ENCODE measurements at places on chromosomes 5 and 9.

GRCh38 chr5:128015978-128016377 is 67.6 kb upstream of the SLC12A2 start:
- DNase-seq: no peak

- no peak for DNase-seq
Observed at GRCh38 chr5:72185496-72186329, 78.4 kb downstream of the MAP1B start.

DNA sequence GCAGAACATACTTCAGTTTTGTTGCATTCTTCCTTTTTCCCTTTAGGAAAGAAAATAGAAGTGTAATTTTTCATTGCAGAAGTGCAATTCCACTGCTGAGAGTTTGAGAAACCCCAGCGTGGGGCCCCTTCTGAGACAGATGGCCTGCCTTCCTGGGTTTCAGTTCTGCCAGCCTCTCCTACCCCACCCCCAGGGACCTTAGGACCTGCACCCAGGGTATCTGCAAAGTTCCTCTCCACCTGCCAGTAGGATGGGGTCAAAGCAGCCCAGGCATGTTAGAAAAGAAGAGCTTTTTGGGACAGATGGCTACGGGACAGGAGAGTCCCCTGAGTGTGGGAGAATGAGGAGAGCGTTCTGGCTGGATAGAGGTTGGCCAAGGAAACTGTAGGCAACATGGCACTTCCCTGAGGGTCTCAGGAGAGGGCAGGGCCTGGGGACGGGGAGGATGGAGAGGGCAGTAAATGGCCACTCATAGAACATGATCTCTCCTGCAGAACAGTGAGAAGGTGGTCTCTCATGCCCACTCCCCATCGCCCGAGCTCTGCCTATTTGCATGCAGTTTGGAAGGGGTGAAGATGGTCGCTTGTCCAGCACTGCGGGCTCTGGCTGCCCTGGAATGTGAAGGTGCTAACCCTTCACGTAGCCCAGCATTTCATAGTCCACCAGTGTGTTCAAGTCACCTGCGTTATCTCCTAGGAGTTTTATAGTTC is at the start of gene TIFAB:
TSS of gene TIFAB (minus strand) at position 31 of the 710 bp plus-strand sequence. CDS start 2,412 bp downstream, outside the sequence.
- no peak for DNase-seq

- no peak for DNase-seq
Observed at GRCh38 chr5:5298841-5299541, 123.5 kb upstream of the ICE1 start.

DNA sequence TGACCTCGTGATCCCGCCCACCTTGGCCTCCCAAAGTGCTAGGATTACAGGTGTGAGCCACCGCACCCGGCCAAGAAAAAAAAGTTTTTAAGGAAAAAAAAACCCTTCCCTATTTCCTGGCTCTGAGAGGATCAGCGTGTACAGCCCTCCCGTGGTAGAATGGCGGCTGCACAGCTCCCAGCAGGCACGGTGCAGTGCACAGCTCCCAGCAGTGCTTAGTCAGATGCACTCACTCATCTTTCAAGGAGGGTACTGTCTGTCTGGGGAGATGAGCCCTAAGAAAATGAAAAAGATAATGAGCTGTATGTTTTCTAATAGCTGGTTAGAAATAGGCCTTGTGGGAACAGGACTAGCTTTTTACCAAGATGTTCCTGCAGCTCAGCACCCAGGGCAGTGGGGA is 36.7 kb upstream of the SLC2A8 start:
- DNase-seq: no peak

GRCh38 chr5:174972291-174972690 is 247.9 kb downstream of the MSX2 start:
- no peak for DNase-seq

DNA sequence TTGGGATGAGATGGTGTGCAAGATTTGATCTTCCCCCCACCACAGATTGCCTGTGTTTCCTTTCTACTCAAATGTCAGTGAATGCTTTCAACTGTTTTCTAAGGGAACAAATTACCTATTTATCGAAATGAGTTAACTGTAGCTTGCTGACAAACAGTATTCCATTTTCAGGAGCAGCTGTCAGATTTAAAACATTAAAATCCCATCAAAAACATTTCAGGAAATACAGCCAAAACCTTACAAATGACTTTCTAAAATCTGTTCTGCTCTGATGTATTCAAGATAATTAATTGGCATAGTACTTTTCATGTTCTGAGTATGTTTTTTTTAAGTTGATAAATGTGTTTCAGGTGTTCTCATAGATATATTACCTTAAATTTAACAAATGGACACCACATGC is 158.0 kb upstream of the DMRTA1 start:
- DNase-seq: no peak
